Smooth muscle cell of the umbilical artery (primary cell): ENCODE measurements at places on chromosomes 1 and 21. TPM values are rescaled to one million over a fixed set of nuclear protein-coding genes. Genes with fewer than 3 reads are reported as not detected.

The KRTAP7-1 gene
- total RNA-seq = not detected in 2 replicates

The PLA2G2C gene
- total RNA-seq = not detected in 2 replicates

The AMY2A gene
- total RNA-seq = not detected in 2 replicates

The REN gene
- not detected in 2 replicates for total RNA-seq

The TAL1 gene
- under 0.01 TPM in 1 of 2 replicates, not detected in the other for total RNA-seq

The RHEX gene
- total RNA-seq = not detected in 2 replicates

The PLA2G2D gene
- total RNA-seq = not detected in 2 replicates

The FBXO2 gene
- 1.6 and 3.6 TPM in 2 replicates for total RNA-seq

The TLR5 gene
- total RNA-seq = 0.14 TPM in 1 of 2 replicates, not detected in the other

The COL11A1 gene
- 346 and 376 TPM in 2 replicates for total RNA-seq

The PGLYRP3 gene
- not detected in 2 replicates for total RNA-seq

The IRF6 gene
- 0.05 and 0.59 TPM in 2 replicates for total RNA-seq

The ANKRD45 gene
- under 0.01 and 2.6 TPM in 2 replicates for total RNA-seq

The LDLRAD1 gene
- total RNA-seq = not detected in 2 replicates

The B3GALT5 gene
- 0.37 and 0.89 TPM in 2 replicates for total RNA-seq

The BTBD8 gene
- 3.9 and 7.7 TPM in 2 replicates for total RNA-seq

The RGL1 gene
- total RNA-seq = 19.4 and 33.9 TPM in 2 replicates

The KRTAP13-1 gene
- not detected in 2 replicates for total RNA-seq

The SPATA17 gene
- 0.30 and 0.55 TPM in 2 replicates for total RNA-seq

The RSPH1 gene
- not detected in 2 replicates for total RNA-seq

The LMNA gene
- 365 and 755 TPM in 2 replicates for total RNA-seq

The ADAM30 gene
- 0.05 TPM in 1 of 2 replicates, not detected in the other for total RNA-seq

The FCGR3A gene
- total RNA-seq = not detected in 2 replicates

The PLK3 gene
- 27.0 and 52.4 TPM in 2 replicates for total RNA-seq

The FCRL4 gene
- not detected in 2 replicates for total RNA-seq

The SLC9A1 gene
- 9.2 and 27.8 TPM in 2 replicates for total RNA-seq

The YBX1 gene
- 516 and 899 TPM in 2 replicates for total RNA-seq

The IVNS1ABP gene
- 97.5 and 122 TPM in 2 replicates for total RNA-seq

The LYSMD1 gene
- total RNA-seq = 4.8 and 8.0 TPM in 2 replicates

The TTLL7 gene
- 36.8 and 38.6 TPM in 2 replicates for total RNA-seq

The ECM1 gene
- total RNA-seq = 5.3 and 15.8 TPM in 2 replicates

The TMEM200B gene
- 4.8 and 5.6 TPM in 2 replicates for total RNA-seq

The GUCA2B gene
- total RNA-seq = not detected in 2 replicates

The FCAMR gene
- not detected in 2 replicates for total RNA-seq

The MEX3A gene
- total RNA-seq = 3.3 and 7.4 TPM in 2 replicates

The TDRD5 gene
- total RNA-seq = not detected in 2 replicates

The FCRL1 gene
- not detected in 2 replicates for total RNA-seq

The PRR9 gene
- total RNA-seq = 0.51 TPM in 1 of 2 replicates, not detected in the other

The OR10J4 gene
- not detected in 2 replicates for total RNA-seq

The CENPF gene
- 5.6 and 40.5 TPM in 2 replicates for total RNA-seq

The NR5A2 gene
- total RNA-seq = under 0.01 TPM in 1 of 2 replicates, not detected in the other

The GJC2 gene
- 2.1 and 3.8 TPM in 2 replicates for total RNA-seq

The CCSAP gene
- 9.8 and 10.2 TPM in 2 replicates for total RNA-seq

The ENSA gene
- total RNA-seq = 56.4 and 83.6 TPM in 2 replicates

The ZNF684 gene
- 3.8 and 6.2 TPM in 2 replicates for total RNA-seq

The SGIP1 gene
- 4.4 and 5.6 TPM in 2 replicates for total RNA-seq

The CATSPERE gene
- 0.30 and 0.51 TPM in 2 replicates for total RNA-seq

The PFDN2 gene
- total RNA-seq = 45.1 and 49.0 TPM in 2 replicates

The ZNF695 gene
- total RNA-seq = 0.59 and 1.7 TPM in 2 replicates

The CELA3B gene
- total RNA-seq = not detected in 2 replicates

The MTFR1L gene
- total RNA-seq = 37.1 and 41.7 TPM in 2 replicates

The RBM34 gene
- 52.6 and 76.3 TPM in 2 replicates for total RNA-seq

The NLRP3 gene
- 0.78 and 2.4 TPM in 2 replicates for total RNA-seq

The C4BPA gene
- not detected in 2 replicates for total RNA-seq

The LRRC38 gene
- total RNA-seq = not detected in 2 replicates

The TARBP1 gene
- 28.8 and 34.5 TPM in 2 replicates for total RNA-seq

The HCRTR1 gene
- total RNA-seq = 0.14 and 0.30 TPM in 2 replicates
